ENCODE measurements at places on chromosomes 7 and 10.

DNA sequence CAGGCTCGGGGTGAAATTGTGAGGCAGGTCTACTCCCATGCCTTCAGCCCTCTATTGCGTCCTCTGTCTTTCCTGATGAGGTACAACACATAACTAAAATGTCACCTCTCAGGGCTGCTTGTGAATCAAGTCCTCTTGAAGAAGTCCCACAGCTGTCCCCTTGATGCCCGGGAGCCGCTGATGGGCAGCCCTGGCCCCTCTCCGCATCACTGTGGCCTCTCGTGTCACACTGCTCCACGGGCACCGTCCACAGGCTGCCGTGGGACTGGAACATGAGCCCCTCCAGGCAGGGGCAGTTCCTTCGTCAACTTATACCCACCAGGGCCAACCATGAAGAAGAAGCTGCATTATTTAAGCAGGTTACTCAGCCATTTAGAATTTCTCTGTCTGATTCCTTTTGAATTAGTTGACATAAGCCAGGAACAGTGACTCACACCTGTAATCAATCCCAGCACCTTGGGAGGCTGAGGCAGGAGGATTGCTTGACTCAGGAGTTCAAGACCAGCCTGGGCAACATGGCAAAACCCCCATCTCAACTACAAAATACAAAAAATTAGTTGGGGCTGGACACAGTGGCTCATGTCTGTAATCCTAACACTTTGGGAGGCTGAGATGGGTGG is 58.5 kb upstream of the UBE3C start:
- H3K4me3 ChIP-seq = no peak overlapping the region
- no peak overlapping the region for H3K27ac ChIP-seq
- no peaks in the 10 kb centered on the region for H3K36me3 ChIP-seq
- DNase-seq = no peak

GRCh38 chr10:59891349-59891748 is 15.0 kb downstream of the CCDC6 start:
- DNase-seq = no peak
- no peaks in the 10 kb centered on the region for H3K4me1 ChIP-seq
- H3K27ac ChIP-seq = no peak overlapping the region
- no peaks in the 10 kb centered on the region for H3K27me3 ChIP-seq

- H3K27me3 ChIP-seq = no peaks in the 10 kb centered on the region
- no peak for DNase-seq
- H3K27ac ChIP-seq = no peak overlapping the region
- H3K4me3 ChIP-seq = no peak overlapping the region
- no peaks in the 10 kb centered on the region for H3K36me3 ChIP-seq
- peaks cover 16% of the 10 kb centered on the region for H3K4me1 ChIP-seq
Observed at GRCh38 chr10:36188461-36188860, 546.4 kb upstream of the FZD8 start.

DNA sequence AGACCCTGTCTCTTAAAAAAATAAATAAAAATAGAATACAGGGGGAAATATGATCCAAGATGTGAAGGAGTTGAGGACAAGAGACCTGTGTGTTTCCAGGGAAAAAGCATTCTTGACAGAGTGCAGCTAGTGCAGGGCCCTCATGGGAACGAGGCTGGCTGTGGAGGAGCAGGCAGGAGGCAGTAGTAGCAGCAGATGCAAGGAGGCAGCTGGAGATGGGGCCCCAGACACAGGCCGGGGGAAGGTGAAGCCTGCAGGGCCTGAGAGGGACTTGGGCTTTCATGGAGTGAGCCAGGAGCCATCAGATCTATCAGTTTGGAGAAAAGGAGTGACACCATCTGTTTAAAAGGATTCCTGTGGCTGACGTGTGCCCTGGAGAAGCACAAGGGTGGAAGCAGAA is 71.4 kb upstream of the ZNF438 start:
- peak overlapping the region; percentile 98 for H3K27ac ChIP-seq
- no peaks in the 10 kb centered on the region for H3K27me3 ChIP-seq
- DNase-seq = peak; percentile 57
- peaks cover 80% of the 10 kb centered on the region for H3K4me1 ChIP-seq
- H3K4me3 ChIP-seq = no peak overlapping the region

DNA sequence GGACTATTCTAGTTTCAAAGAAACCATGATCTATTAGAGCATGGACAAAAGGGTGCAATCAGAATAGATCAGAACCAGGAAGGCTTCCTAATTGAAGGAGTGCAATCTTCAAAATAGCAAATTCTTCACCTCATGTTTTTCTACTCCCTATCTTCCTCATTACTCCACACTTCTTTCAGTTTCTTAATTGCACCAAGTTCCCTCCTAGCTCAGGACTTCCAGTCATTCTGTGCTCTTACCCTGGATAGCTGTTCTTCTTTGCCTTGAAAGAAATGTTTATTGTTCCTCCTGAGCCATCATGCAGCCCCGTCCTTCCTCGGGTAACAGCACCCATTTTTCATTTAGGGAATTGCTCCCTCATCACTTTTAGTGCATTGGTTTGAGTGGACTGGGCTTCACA is 23.1 kb downstream of the TRPV5 start:
- no peak for DNase-seq
- no peak overlapping the region for H3K4me3 ChIP-seq
- H3K4me1 ChIP-seq = no peaks in the 10 kb centered on the region
- no peaks in the 10 kb centered on the region for H3K36me3 ChIP-seq

GRCh38 chr7:1785839-1786238 is 115.8 kb downstream of the ELFN1 start:
- H3K27me3 ChIP-seq = no peaks in the 10 kb centered on the region
- H3K36me3 ChIP-seq = no peaks in the 10 kb centered on the region
- no peak overlapping the region for H3K27ac ChIP-seq
- no peak overlapping the region for H3K4me3 ChIP-seq

- no peak overlapping the region for H3K27ac ChIP-seq
- H3K27me3 ChIP-seq = peaks cover 29% of the 10 kb centered on the region
- DNase-seq = no peak
- H3K36me3 ChIP-seq = no peaks in the 10 kb centered on the region
Observed at GRCh38 chr7:106423821-106424475, 139.2 kb upstream of the NAMPT start.

GRCh38 chr7:84939888-84940287 is 247.0 kb downstream of the SEMA3D start:
- DNase-seq = no peak
- no peaks in the 10 kb centered on the region for H3K27me3 ChIP-seq
- peak overlapping the region; percentile 38 for H3K4me3 ChIP-seq
- no peaks in the 10 kb centered on the region for H3K36me3 ChIP-seq
- no peak overlapping the region for H3K27ac ChIP-seq
- no peaks in the 10 kb centered on the region for H3K4me1 ChIP-seq

DNA sequence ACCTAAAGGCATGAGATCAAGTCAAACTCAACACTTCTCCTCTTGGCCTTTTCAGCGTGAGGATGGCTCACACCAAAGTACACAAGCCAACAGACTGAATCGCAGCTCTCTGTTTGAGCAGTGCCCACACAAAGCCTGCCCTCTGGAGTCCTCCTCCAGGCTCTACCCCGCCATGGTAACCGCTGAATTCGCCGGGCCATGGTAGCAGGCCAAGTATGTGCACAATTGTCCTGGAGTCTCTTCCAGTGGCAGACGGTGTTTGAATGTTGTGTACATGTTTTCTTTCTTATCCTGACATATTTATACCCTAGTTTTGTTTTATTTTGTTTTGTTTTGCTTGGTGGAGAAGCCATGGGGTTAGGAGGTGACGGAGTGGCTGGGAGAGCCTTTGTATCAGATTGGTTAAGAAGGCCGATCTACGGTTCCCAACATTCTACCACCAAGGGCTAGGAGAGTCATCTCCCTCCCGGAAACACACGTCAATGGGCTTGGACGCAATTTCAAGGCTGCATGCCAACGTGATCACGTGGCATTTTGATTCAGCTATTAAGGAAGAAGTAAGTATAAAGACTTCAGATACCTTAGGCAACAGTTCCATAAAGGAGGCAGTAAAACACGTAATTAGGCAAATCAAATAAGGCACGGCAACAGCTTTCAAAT is 12.1 kb upstream of the SHH start:
- H3K36me3 ChIP-seq = no peaks in the 10 kb centered on the region
- no peaks in the 10 kb centered on the region for H3K4me1 ChIP-seq
- no peak overlapping the region for H3K27ac ChIP-seq
- H3K4me3 ChIP-seq = no peak overlapping the region
- H3K27me3 ChIP-seq = peaks cover 5% of the 10 kb centered on the region
- DNase-seq = no peak

DNA sequence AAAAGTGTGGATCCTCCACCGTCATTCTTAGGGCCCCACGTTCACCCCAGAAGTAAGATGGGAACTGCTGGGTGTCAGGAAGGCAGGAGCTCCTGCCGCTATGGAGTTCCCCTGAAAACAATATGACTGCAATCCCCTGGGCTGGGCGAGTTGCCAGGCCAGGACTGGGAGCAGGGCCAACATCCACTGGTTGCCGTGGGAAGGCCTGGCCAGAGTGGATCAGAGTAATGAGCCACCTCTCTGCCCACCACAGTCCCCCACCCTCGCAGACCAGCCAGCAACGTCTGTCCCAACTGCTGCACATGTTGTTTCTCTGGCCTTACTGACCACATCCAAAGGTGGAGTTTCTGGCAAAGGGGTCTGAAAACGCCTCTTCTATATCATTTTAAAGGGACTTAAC is 86.6 kb downstream of the STRA8 start:
- no peaks in the 10 kb centered on the region for H3K27me3 ChIP-seq
- no peak overlapping the region for H3K4me3 ChIP-seq
- no peak overlapping the region for H3K27ac ChIP-seq
- no peaks in the 10 kb centered on the region for H3K36me3 ChIP-seq
- DNase-seq = no peak

- H3K27me3 ChIP-seq = no peaks in the 10 kb centered on the region
- no peaks in the 10 kb centered on the region for H3K36me3 ChIP-seq
- no peak overlapping the region for H3K27ac ChIP-seq
- no peak overlapping the region for H3K4me3 ChIP-seq
- no peaks in the 10 kb centered on the region for H3K4me1 ChIP-seq
- no peak for DNase-seq
Observed at GRCh38 chr10:44573821-44574220, 188.9 kb upstream of the CXCL12 start.

GRCh38 chr7:53596230-53596629 is 560.8 kb downstream of the POM121L12 start:
- no peaks in the 10 kb centered on the region for H3K27me3 ChIP-seq
- no peak overlapping the region for H3K27ac ChIP-seq
- H3K4me1 ChIP-seq = no peaks in the 10 kb centered on the region
- H3K4me3 ChIP-seq = no peak overlapping the region

DNA sequence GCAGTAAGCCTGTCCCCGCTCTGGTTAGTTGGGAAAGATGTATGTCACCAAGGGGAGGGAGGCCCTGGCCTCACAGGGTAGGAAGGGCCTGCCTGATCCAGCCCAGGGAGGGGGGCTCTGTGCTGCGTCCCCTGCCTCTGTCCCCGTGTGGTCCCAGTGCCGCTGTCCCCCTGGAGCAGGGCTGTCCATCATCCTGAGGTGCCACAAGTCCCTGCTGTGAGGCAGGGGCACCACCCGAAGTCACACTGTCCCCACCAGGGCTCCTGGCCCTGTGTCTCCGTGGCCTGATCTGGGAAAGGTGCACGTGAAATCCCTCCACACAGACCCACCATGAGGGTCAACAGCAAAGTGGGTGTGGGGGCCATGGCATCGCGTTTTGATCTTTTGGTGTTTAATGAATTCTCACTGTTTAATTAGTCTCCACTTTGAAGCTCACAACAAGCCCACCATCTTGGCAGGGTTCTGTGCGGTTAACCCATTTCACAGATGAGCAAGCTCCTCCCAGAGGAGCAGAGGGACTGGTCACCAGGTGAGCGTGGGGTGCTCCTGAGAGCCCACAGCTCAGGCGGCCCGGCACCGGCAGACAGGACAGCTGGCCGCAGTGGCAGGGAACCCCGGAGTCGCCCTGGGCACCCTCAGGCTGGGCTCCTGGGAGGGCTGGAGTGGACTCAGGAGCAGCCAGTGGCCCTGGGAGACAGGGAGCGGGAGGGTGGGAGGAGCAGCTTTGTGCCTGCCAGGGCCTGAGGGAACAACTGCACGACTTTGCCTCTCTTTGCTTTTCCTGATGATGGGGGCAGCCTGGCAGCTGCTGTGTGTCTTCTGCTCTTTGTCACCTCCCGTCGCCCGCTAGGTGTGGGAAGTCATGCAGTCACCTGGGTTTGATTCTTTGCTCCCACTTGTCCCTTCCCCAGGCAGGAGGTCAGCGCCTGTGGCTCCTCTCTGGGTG is 12.0 kb upstream of the CRYGN start:
- H3K27ac ChIP-seq = no peak overlapping the region
- no peak overlapping the region for H3K4me3 ChIP-seq
- H3K27me3 ChIP-seq = no peaks in the 10 kb centered on the region
- H3K36me3 ChIP-seq = no peaks in the 10 kb centered on the region

DNA sequence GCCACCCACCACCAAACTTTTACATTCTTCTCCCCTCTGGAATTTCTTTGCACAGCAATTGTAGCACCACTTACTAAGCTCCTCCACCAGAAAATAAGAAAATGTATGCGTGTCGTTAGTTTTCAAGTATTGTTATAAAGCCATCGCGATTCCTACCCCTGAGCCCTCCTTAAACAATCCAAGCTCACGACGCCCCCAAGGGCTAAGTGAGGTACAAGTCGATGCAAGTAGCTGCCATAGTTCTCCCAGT is 1.3 kb downstream of the FRAT2 start:
- DNase-seq = no peak
- peaks cover 10% of the 10 kb centered on the region for H3K27me3 ChIP-seq
- peaks cover 11% of the 10 kb centered on the region for H3K36me3 ChIP-seq
- H3K4me3 ChIP-seq = peak overlapping the region; percentile 61
- H3K27ac ChIP-seq = peak overlapping the region; percentile 54

DNA sequence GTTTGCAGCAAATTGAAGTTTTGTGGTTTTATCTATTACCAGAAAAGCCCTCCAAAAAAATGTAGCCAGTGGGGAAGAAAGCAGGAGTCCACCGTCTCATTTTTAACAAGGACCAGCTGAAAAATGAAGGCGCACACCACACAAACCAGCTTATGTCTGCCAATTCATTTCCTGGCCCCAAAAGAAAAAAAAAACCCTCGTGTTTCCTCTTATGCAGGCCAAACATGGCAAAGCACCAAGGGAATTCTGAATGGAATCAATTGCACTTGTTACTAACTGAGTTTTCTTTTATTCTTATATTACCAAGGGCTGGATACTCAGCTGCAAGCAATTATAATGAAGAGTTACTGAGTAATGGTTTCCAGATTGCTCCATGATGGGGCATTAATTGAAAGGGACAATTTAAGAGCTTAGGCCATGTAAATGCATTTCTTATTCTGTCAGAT is 428.3 kb upstream of the NPVF start:
- peaks cover 9% of the 10 kb centered on the region for H3K27me3 ChIP-seq
- no peaks in the 10 kb centered on the region for H3K4me1 ChIP-seq
- no peak overlapping the region for H3K27ac ChIP-seq
- DNase-seq = no peak
- H3K4me3 ChIP-seq = no peak overlapping the region

DNA sequence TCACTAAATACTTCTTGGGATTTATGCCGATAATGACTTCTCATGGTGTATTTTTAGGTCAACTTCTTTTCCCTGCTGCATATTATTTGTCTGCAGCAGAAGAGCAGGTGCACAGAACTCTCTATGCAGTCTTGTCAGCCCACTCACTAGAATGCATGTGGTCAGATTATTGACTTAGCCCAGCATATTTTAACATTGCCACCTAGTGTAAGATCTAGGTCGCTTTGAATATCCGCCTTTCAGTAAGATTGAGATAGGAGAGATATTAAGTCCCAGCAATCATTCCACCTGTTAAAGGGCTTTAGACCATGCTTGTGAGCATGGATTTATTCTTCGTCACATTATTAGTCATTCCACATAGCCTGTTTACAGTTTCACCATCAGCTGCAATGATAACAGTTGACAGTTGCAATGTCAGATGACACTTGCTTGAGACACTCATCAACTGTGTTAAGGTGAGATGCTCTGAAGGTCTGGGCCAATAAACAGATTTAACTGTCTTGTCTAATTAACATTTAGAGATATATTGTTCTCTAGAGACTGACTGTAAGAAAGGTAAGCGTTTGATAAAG is 491.7 kb downstream of the ARL4A start:
- no peaks in the 10 kb centered on the region for H3K27me3 ChIP-seq
- H3K4me1 ChIP-seq = no peaks in the 10 kb centered on the region
- no peak for DNase-seq
- no peak overlapping the region for H3K27ac ChIP-seq
- no peaks in the 10 kb centered on the region for H3K36me3 ChIP-seq
- H3K4me3 ChIP-seq = no peak overlapping the region

Data from DND-41 (cell line).